Trophoblast cell (in vitro differentiated cells and primary cell): ENCODE measurements at places on chromosomes 11 and 22.
A peak's percentile ranks its signal among the peaks of the same experiment; 100 is the strongest.

DNA sequence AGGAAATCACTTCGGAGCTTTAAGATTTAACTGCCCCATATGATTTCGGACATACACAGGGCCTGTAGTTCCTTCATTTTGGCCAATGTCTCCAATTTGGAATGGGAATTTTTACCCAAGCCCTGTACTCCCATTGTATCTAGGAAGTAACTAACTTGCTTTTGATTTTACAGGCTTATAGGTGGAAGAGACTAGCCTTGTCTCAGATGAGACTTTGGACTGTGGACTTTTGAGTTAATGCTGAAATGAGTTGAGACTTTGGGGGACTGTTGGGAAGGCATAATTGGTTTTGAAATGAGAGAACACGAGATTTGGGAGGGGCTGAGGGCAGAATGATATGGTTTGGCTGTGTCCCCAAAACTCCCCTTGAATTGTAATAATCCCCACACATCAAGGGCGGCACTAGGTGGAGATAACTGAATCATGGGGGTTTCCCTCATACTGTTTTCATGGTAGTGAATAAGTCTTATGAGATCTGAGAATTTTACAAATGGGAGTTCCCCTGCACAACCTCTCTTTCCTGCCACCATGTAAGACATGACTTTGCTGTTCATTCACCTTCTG, 130.5 kb downstream of the LARGE1 start:
- no peak for DNase-seq

DNA sequence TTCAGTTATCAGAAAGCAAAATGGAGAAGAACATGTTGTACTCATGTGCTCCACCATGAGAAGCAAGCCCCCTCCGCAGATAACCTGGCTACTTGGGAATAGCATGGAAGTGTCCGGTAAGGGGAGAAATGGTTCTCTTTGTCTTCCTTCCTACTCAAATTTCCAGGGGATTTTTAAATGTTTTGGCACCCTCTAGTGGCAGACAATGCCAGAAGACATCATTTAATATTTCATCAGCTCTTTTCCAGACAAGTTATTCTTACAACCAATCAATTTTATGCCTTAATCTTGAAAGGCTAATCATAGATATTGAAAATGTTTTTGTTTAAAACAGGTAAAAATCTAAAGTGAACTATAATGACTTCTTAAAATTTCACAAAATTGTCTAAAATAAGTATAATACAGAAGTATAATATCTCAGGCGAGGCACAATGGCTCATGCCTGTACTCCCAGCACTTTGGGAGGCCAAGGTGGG, 15.7 kb downstream of the CRTAM start:
- peak; percentile 97 for DNase-seq

DNA sequence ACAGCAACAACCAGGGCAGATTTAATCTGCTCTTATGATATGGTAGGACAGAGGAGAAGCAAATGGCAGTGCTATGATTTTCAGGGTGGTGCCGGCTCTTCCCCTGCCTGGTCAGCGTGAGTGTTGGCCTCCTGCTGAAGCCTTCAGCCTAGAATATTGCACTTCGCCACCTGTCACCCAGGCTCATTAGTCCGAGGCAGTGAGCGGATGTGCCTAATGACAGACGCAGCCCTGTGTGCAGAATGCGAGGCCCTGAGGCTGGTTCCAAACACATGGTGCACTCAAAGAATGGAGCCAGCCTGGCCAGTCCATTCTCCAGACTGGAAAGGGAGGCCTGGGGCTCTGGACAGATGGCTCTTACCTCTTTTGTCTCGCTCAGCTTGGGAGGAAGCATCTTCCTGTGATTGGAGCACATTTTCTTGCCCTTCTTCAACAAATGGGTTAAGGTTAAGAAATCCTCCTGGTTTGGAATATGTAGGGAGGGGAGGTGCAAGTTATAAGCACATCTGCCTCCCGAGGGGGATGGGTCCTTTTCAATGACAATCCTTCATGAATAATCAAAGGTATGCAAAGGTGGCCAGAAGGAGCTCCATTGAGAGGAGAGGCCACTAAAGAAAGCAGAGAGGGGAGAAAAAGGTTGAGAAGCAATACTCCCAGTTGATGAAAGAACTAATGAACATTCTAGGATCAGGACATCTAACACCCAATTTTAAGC, 39.7 kb upstream of the GALNT18 start:
- DNase-seq: no peak

DNA sequence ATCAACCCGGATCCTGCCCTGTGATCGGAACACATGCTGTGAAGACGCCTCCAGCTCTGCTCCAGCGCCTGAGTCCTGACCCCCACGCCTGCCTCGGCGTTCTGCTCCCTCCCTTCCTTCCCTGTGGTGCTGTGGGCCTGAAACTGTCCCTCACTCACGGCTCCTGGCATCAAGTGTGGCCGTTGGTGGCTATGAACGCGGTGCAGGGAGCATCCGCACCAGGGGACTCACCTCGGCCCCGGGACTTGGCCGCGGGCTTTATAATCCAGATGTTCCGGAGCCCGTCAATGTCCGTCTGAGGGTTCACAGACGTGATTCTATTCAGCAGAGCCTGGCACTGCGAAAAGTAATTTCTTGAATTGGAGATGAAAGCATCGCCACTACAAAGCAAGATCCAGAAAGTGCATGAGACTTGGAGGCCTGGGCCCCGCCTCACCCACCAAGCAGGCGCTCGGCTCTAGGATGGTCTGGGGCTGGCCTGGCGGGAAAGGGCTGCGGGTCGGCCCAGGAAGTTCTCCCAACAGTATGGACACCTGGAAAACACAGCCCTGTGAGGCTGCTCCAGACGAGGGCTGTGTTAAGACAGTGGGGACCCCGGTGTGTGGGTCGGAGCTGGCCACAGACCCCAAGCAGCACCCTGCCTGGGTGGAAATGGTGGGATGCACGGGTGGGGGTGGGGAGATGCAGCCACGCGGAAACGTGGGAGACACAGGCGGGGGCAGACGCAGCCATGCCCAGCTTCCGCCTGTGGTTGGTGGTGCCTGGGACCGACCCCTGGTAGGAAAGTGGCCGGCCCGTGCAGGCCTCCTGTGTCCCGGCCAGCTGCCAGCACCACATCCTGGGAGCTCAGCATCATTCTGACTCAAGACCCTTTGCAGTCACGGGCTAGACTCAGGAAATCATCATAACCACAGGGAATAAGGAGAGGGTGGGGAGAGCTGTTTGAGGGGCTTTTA, 21.8 kb upstream of the IL17REL start:
- DNase-seq: no peak

GRCh38 chr11:58506935-58507334, 970 bp downstream of the OR5B21 start:
- DNase-seq: no peak

GRCh38 chr22:28029956-28030355, 110.9 kb upstream of the PITPNB start:
- DNase-seq: no peak

DNA sequence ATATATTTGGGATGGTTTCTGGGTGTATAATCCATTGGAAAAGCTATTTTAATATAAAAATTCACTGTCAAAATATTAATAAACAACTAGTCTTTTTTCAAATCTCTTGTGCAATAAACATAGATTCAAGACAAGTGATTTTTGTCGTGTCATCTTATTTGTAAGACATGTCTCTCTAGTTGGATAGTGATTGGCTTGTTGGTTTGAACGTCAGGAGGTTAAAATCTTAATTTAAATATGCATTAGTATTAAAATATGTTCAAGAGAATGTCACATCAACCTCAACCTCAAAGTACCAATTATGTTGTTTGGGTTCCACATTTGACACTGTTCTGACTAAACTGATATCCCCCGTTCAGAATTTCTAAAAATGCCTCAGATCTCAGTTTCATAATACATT, 287.6 kb downstream of the CASP12 start:
- DNase-seq: no peak

- DNase-seq: no peak
These were observed 1124.3 kb downstream of the BRD1 start for GRCh38 chr22:48703265-48703941.

GRCh38 chr11:77384571-77384970, 83.1 kb upstream of the GDPD4 start:
- no peak for DNase-seq

DNA sequence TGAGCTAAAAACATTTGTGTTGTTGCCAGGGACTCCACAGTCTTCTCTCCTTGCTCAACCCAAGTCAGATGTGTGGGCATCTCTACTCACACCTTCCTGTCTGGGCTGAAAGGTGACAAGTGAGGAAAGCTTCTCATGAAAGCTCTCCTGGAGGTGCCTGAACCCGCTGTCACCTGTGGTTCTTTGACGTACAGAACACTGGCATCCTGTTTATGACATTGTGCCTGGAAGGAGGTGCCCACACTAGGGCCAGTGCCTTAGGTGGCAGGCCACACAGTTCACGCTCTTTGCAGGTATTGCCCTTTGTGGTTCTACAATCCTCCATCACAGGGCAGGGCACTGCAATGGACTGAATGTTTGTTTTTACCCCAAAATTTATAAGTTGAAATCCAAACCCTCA, 108.5 kb downstream of the CD44 start:
- no peak for DNase-seq

- DNase-seq: no peak
These were observed 1.4 kb downstream of the ZFPL1 start for GRCh38 chr11:65085446-65085845.

DNA sequence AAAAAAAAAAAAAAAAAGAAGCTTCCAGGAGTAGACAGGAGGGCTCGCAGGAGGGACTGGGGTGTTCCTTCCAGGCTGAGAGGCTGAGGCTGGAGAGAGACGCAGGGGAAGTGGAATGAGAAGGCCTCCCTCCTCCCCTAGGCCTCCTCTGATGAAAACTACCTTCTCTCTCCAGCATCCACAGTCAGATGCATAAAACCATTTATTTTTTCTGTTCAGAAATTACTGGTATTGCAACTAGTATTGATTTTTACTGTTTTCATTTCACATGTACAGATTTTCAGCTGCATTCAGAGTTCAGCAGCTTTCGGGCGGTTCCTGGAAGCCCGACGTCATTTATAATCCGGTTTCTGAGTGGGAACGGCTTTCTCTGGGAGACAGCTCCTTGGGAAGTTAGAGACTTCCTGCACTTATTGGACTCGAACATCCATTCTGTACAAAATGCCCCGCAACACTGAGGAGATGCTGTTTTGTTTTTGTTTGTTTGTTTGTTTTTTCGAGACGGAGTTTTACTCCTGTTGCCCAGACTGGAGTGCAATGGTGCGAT, 6.9 kb upstream of the NFAM1 start:
- no peak for DNase-seq

DNA sequence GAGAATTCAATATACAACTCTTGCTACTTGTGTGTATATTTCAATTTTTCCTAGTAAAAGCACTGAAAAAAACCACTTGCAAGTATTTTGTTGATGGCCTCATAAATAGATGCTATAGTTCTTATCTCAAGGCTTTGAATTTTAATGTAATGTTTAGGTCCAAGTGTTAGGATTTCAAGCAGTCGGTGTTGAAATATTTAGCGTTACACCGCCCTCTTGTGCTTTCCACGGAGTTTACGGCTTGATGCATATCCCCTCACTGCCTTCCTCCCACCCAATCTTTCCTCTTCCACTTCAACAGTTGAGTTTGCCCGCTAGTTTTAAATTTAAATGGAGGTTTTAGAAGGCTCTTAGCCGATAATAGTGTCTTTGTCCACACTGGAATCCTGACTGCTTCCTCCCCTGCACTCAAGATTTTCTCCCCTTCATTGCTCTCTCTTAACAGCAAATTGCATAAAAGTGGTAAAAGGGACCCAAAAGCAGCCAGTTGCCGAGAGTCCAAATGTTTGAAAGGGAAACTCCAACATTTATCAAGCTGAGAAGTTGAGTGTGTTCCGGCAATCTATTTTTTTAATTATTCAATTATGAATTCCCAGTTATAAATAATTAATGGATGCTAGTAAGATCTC, 25.9 kb upstream of the HTATIP2 start:
- DNase-seq: no peak

DNA sequence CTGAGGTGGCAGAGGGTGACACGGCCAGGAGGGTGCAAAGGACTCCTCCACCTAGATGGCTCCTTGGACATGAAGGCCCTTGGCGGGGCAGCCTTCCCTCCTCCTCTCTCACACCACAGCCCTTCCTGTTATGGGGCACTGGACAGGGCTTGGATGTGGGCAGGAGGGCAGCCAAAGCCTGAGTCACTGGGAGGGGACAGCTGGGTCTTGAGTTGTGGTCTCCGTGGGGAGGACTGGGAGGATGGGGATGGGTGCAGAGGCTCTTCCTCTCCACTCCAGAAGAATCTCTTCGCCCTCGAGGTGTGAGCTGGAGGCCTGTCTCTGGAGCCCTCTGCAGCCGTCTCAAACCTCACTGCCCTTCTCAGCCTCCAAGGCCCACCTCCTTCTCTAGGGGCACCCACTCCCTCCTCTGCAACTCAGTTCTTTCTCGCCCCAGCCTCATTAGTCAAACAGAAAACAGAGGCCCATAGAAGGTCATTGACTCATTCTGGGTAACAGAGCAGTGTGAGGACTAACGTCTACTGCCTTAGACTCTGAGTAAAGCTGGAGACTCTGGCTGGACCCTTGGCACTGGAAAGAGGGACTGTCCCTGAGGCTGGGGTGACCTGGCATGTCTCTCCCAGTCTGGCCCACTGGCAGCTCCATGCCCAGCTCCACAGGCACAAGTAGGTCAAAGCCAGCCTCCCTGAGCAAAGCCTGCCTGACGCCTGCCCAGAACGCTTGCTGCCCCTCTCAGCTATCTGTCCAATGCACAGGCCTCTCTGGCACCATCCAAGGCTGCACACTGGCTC, 47.5 kb upstream of the CDON start:
- no peak for DNase-seq

- peak; percentile 35 for DNase-seq
These were observed 24.0 kb upstream of the ROBO3 start for GRCh38 chr11:124841201-124841600.
